Fibroblast of mammary gland (primary cell): ENCODE measurements at places on chromosomes 4 and X.

DNA sequence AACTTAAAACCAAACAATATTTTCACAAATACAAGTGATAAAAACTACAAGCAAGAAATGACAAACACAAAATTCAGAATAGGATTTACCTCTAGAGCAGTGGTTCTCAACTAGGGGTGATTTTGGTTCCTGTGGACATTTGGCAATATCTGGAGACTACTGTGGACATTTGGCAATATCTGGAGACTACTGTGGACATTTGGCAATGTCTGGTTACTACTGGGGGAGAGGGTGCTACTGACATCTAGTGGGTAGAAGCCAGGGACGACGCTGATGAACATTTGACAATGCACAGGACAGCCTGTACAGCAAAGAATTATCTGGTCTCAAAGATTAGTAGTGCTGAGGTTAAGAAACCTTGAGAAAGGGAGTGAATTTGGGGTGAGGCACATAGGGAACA, 169.8 kb downstream of the CLCN4 start:
- DNase-seq, result peak; percentile 68

DNA sequence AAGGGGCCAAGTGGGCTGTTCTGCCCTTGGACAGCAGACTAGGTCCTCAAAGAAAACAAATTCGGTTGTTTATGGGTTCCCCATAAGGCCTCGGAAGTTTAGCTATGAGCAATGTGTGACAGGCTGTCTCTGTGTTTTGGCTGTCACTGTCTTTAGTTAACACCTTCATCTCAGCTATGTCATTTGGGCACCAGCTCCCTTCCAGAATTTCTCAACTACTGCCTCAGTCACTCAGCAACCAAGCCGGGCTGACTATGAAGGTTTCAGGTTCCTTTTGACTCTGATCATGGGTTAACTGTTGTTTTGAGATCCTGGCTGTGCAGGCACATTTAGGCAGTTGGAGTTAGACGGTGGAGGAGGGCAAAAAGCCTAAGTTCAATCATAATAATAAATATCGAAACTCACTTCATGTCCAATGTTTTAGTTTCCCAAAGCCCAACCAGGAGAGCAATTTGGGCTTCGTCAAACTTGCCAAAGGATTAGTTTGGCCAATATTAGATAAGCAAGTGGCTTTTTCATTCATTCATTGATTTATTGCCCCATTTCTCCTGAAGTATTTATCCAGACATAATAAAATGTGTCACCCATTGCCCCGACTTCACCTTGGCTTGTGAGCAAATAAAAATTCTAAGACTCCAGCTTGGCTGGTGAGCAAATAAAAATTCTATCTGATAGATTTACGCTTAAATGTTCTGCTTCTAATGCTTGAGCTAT, 9.1 kb upstream of the PAGE1 start:
- no peak for DNase-seq

GRCh38 chr4:174318829-174319764, 35.4 kb downstream of the CEP44 start:
- peak; percentile 66 for DNase-seq

DNA sequence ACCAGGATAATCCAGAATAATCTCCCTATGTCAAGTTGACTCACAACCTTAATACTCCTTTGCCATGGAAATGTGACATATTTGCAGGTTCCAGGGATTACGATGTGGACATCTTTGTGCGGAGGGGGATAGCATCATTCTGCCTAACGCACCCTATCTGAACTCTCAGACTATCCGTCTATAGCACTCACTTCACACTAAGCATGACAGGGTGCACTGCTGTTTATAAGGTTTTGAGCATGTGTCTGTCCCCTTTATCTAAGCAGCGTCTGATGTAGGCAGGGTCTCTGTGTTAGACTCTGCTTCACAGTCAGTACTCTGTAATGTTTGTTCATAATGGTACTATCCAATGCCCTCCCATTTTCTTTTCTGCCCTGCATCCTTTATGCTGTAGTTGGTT, 43.4 kb upstream of the PRSS48 start:
- no peak for DNase-seq

DNA sequence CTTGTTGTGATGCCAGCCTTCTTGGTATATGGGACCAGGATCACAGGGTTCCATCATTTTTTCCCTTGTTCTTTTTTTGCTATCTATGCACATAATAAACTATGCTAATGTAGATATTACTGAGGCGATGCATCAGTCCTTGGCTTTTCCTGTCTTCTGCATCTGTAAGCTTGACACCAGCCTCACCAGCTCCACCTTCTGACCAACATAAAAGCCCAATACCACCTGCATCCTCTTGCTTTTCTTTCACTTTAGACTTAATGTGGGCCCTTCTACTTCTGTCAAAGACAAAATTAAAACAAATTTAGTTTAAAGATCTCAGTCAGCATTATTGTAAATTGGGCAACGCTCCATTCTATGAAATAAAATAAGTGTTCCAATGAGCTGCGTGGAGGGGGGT, 1718.8 kb upstream of the PCDH10 start:
- no peak for DNase-seq

GRCh38 chr4:74855879-74856278, 61.6 kb upstream of the BTC start:
- no peak for DNase-seq
